ENCODE measurements at places on chromosomes 6 and 20. TPM values are rescaled to one million over a fixed set of nuclear protein-coding genes. Genes with fewer than 3 reads are reported as not detected.

SYTL3 gene
- total RNA-seq, result 2.5 TPM

DNA sequence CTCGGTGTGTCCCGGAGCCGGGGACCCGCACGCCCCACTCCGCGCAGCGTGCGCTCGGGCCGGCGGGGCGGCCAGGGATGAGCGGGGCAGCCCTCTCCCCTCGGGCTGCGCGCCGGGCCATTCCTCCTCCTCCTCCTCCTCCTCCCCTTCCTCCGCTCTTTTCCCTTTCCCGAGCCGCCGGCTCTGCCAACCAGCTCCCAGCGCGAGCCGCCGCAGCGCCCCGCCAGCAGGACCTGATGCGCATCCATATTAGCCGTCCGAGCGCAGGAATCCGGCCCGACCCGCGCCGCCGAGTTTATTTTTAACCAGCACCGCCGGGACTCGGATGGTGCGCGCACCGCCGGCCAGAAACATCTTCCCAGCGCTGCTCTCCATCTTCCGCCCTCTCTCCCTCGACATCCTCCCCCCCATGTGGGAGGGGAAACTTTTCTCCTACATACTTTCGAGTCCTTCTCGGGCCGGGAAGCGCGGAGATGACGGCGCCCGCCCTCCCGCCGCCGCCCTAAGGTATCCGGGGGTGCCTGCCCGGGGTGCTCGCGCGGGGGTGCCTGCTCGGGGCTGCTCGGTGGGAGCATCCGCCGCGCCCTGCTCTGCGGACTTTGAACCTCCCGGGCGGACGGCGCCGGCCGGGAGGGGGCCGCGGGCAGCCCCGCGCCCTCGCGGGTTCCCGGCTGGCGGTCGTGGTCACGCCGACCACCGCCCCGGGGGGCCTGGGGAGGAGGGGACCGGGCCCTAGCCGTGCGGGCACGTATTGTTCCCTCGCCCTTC lies 619 bp downstream of the RREB1 start:
- peak; percentile 79 for DNase-seq

- no peak for DNase-seq
Observed at GRCh38 chr6:63268574-63268973, 51.2 kb downstream of the LGSN start.

- no peak for DNase-seq
Observed at GRCh38 chr20:17479063-17479657, 52.0 kb downstream of the BFSP1 start.
